Stimulated activated CD4-positive, alpha-beta T cell treated with anti-CD3 and anti-CD28 coated beads, Interleukin-15, amount 100 ng/mL, for 1 hour (primary cell): ENCODE measurements at places on chromosomes 5 and 9.

GRCh38 chr5:7745882-7746610 is 104.9 kb downstream of the CFAP90 start:
- no peak for DNase-seq

DNA sequence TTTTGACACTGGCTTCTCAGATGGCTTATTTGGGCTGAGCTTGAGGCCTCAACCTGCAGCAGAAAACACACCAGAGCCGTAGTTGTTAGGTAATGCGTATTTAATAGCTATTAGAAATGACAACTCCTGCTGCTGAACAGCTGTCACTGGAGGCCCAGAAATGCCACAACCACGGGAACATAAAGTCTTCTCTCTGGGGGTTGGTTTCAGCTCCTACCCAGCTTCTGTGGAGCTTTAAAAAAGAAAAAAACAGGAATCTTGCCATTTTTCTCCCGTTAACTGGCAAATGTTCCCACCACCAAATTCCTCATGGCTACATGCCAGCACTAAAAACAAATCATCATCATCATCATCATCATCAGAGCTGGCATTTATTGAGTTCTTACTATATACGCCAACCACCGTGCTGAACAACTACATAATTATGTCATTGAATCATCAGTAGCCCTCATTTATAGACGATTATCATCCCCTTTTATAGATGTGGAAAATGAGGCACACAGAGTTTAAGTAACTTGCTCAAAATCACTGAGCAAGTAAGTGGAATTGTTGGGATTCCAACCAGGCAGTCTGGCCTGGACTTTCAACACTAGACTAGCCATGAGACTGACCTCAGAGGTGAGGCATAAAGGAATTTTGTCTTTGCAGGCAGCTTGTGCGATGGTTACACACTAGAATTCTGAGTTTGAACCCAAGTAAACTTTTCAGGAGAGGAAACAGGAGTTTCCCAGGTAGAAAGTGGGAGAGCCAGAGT is 185.3 kb upstream of the WWC1 start:
- no peak for DNase-seq

- no peak for DNase-seq
Observed at GRCh38 chr5:112885001-112885400, 23.9 kb downstream of the SRP19 start.

GRCh38 chr5:159737263-159737662 is 179.0 kb upstream of the ADRA1B start:
- no peak for DNase-seq

GRCh38 chr9:29730163-29730562 is 2156.9 kb upstream of the C9orf72 start:
- no peak for DNase-seq
